Smooth muscle cell of the coronary artery (primary cell): ENCODE measurements at places on chromosomes 6 and 20. TPM values are rescaled to one million over a fixed set of nuclear protein-coding genes. Genes with fewer than 3 reads are reported as not detected.

The RNF144B gene
- total RNA-seq = 0.47 and 0.68 TPM in 2 replicates

The COL21A1 gene
- total RNA-seq = 0.53 and 29.5 TPM in 2 replicates

The ZNF512B gene
- total RNA-seq = 4.1 and 6.9 TPM in 2 replicates

The SCUBE3 gene
- total RNA-seq = 1.4 and 2.3 TPM in 2 replicates

The FILIP1 gene
- 0.35 and 0.45 TPM in 2 replicates for total RNA-seq

The MYH7B gene
- total RNA-seq = under 0.01 and 0.47 TPM in 2 replicates

The NHLRC1 gene
- 1.9 and 3.2 TPM in 2 replicates for total RNA-seq

The TMEM14A gene
- total RNA-seq = 13.0 and 26.0 TPM in 2 replicates

The LPIN3 gene
- total RNA-seq = 4.0 and 5.4 TPM in 2 replicates

The ASIP gene
- total RNA-seq = not detected in 2 replicates

The ARHGAP18 gene
- total RNA-seq = 10.8 and 89.7 TPM in 2 replicates

The ARFGEF3 gene
- total RNA-seq = under 0.01 and 0.08 TPM in 2 replicates

The GSTA3 gene
- not detected in 2 replicates for total RNA-seq

The CEBPB gene
- total RNA-seq = 29.7 and 42.6 TPM in 2 replicates

The MED23 gene
- total RNA-seq = 15.6 and 22.7 TPM in 2 replicates

The SYNDIG1 gene
- 3.3 and 4.9 TPM in 2 replicates for total RNA-seq

The SASH1 gene
- 50.9 and 85.2 TPM in 2 replicates for total RNA-seq

The FAM217A gene
- not detected in 2 replicates for total RNA-seq

The CSNK2A1 gene
- total RNA-seq = 70.4 and 103 TPM in 2 replicates

The KIF25 gene
- not detected in 2 replicates for total RNA-seq

The UBD gene
- not detected in 2 replicates for total RNA-seq

The OOEP gene
- total RNA-seq = not detected in 2 replicates

The AGPAT4 gene
- total RNA-seq = 4.0 and 8.1 TPM in 2 replicates

The SLC44A4 gene
- not detected in 2 replicates for total RNA-seq

The TBXT gene
- total RNA-seq = not detected in 2 replicates

The CST8 gene
- total RNA-seq = not detected in 2 replicates

The BPIFA3 gene
- not detected in 2 replicates for total RNA-seq

The TEAD3 gene
- total RNA-seq = 2.5 and 7.4 TPM in 2 replicates

The PAK5 gene
- total RNA-seq = not detected in 2 replicates

The STMND1 gene
- not detected in 2 replicates for total RNA-seq

The CLIC5 gene
- total RNA-seq = 0.12 TPM in 1 of 2 replicates, not detected in the other

The PARD6B gene
- 0.23 and 1.7 TPM in 2 replicates for total RNA-seq

The SIRPG gene
- not detected in 2 replicates for total RNA-seq

The KHDRBS2 gene
- not detected in 2 replicates for total RNA-seq

The HCK gene
- total RNA-seq = not detected in 2 replicates

The EDN3 gene
- total RNA-seq = not detected in 2 replicates

The LSM14B gene
- total RNA-seq = 40.6 and 50.3 TPM in 2 replicates

The PAX1 gene
- not detected in 2 replicates for total RNA-seq

The WFDC2 gene
- total RNA-seq = not detected in 2 replicates

The RAB32 gene
- total RNA-seq = 37.9 and 108 TPM in 2 replicates

The SLC17A2 gene
- not detected in 2 replicates for total RNA-seq

The C20orf96 gene
- total RNA-seq = 1.1 and 3.3 TPM in 2 replicates

The CCN2 gene
- 15.8 and 981 TPM in 2 replicates for total RNA-seq

The MATN4 gene
- total RNA-seq = 0.23 TPM in 1 of 2 replicates, not detected in the other

The BNIP5 gene
- total RNA-seq = not detected in 2 replicates

The KIAA0408 gene
- total RNA-seq = 0.15 and 0.23 TPM in 2 replicates

The SYS1 gene
- 15.5 and 38.7 TPM in 2 replicates for total RNA-seq

The ID4 gene
- total RNA-seq = 1.1 and 43.5 TPM in 2 replicates

The SMLR1 gene
- not detected in 2 replicates for total RNA-seq

The TINAG gene
- total RNA-seq = not detected in 2 replicates

The RWDD1 gene
- total RNA-seq = 18.6 and 29.4 TPM in 2 replicates

The BCKDHB gene
- total RNA-seq = 5.7 and 10.6 TPM in 2 replicates

The TPBG gene
- total RNA-seq = 16.4 and 24.7 TPM in 2 replicates

The HSF2 gene
- 14.5 and 16.2 TPM in 2 replicates for total RNA-seq

The BAG2 gene
- 4.1 and 5.3 TPM in 2 replicates for total RNA-seq

The SLC32A1 gene
- not detected in 2 replicates for total RNA-seq

The NT5E gene
- 193 and 326 TPM in 2 replicates for total RNA-seq
